Hair follicular keratinocyte (primary cell): ENCODE measurements at places on chromosomes 1 and 21. TPM values are rescaled to one million over a fixed set of nuclear protein-coding genes. Genes with fewer than 3 reads are reported as not detected.

THEM4 gene
- 10.7 and 11.8 TPM in 2 replicates for total RNA-seq

KIF17 gene
- total RNA-seq: 0.94 and 4.1 TPM in 2 replicates

HTR6 gene
- not detected in 2 replicates for total RNA-seq

DNAJC28 gene
- total RNA-seq: 0.23 and 1.0 TPM in 2 replicates

LCE1F gene
- total RNA-seq: not detected in 2 replicates

FGR gene
- total RNA-seq: 0.23 TPM in 1 of 2 replicates, not detected in the other

SLC25A34 gene
- 0.30 and 1.1 TPM in 2 replicates for total RNA-seq

XKR8 gene
- 2.9 and 4.7 TPM in 2 replicates for total RNA-seq

PLPPR5 gene
- 0.04 and 0.31 TPM in 2 replicates for total RNA-seq

CA14 gene
- 0.08 and 0.39 TPM in 2 replicates for total RNA-seq

ZNF695 gene
- total RNA-seq: 2.3 and 3.9 TPM in 2 replicates

PLA2G5 gene
- total RNA-seq: not detected in 2 replicates

NBPF26 gene
- 6.2 and 9.5 TPM in 2 replicates for total RNA-seq

TNNI3K gene
- not detected in 2 replicates for total RNA-seq

OPRD1 gene
- not detected in 2 replicates for total RNA-seq

RHOU gene
- 0.04 and 0.23 TPM in 2 replicates for total RNA-seq

TEDDM1 gene
- total RNA-seq: not detected in 2 replicates

PARS2 gene
- total RNA-seq: 4.3 and 5.6 TPM in 2 replicates

RPTN gene
- total RNA-seq: not detected in 2 replicates

ABCG1 gene
- total RNA-seq: 2.3 and 7.4 TPM in 2 replicates

SPATA21 gene
- total RNA-seq: not detected in 2 replicates

ECM1 gene
- 9.1 and 27.9 TPM in 2 replicates for total RNA-seq

HUNK gene
- 0.04 TPM in 1 of 2 replicates, not detected in the other for total RNA-seq

ADCY10 gene
- total RNA-seq: 0.15 and 0.86 TPM in 2 replicates

SHISA4 gene
- total RNA-seq: 2.5 and 4.4 TPM in 2 replicates

PTGFRN gene
- total RNA-seq: 121 and 151 TPM in 2 replicates

FMO5 gene
- total RNA-seq: 0.08 and 0.39 TPM in 2 replicates

MPL gene
- 0.08 and 0.34 TPM in 2 replicates for total RNA-seq

TMEM240 gene
- total RNA-seq: not detected in 2 replicates

HSD3B2 gene
- total RNA-seq: not detected in 2 replicates

SYDE2 gene
- 2.2 and 3.6 TPM in 2 replicates for total RNA-seq

SLC6A9 gene
- total RNA-seq: 9.1 and 12.0 TPM in 2 replicates

SCYL3 gene
- total RNA-seq: 4.4 and 5.5 TPM in 2 replicates

AGT gene
- not detected in 2 replicates for total RNA-seq

TMEM269 gene
- not detected in 2 replicates for total RNA-seq

HHAT gene
- 1.4 and 2.4 TPM in 2 replicates for total RNA-seq

MIB2 gene
- 24.0 and 45.4 TPM in 2 replicates for total RNA-seq

CDK18 gene
- 12.7 and 17.3 TPM in 2 replicates for total RNA-seq

TNFRSF18 gene
- total RNA-seq: not detected in 2 replicates

TMPRSS2 gene
- total RNA-seq: not detected in 2 replicates

TSSK3 gene
- not detected in 2 replicates for total RNA-seq

RPE65 gene
- not detected in 2 replicates for total RNA-seq

LRRC71 gene
- not detected in 2 replicates for total RNA-seq

TAS1R3 gene
- under 0.01 TPM in 1 of 2 replicates, not detected in the other for total RNA-seq

KIF14 gene
- total RNA-seq: 6.1 and 17.7 TPM in 2 replicates

PCP4L1 gene
- not detected in 2 replicates for total RNA-seq

LAPTM5 gene
- 0.42 and 0.55 TPM in 2 replicates for total RNA-seq

ERG gene
- total RNA-seq: 0.04 and 0.23 TPM in 2 replicates

RXRG gene
- total RNA-seq: not detected in 2 replicates

CLCA4 gene
- 0.15 and 0.16 TPM in 2 replicates for total RNA-seq

LRRC53 gene
- not detected in 2 replicates for total RNA-seq

C1orf52 gene
- total RNA-seq: 12.5 and 15.3 TPM in 2 replicates

LCE2C gene
- total RNA-seq: not detected in 2 replicates

GIPC2 gene
- total RNA-seq: 1.9 and 3.0 TPM in 2 replicates

ZBTB8A gene
- total RNA-seq: 4.1 and 4.9 TPM in 2 replicates
